ENCODE measurements at places on chromosomes 11 and 22. TPM values are rescaled to one million over a fixed set of nuclear protein-coding genes. Genes with fewer than 3 reads are reported as not detected.

DNA sequence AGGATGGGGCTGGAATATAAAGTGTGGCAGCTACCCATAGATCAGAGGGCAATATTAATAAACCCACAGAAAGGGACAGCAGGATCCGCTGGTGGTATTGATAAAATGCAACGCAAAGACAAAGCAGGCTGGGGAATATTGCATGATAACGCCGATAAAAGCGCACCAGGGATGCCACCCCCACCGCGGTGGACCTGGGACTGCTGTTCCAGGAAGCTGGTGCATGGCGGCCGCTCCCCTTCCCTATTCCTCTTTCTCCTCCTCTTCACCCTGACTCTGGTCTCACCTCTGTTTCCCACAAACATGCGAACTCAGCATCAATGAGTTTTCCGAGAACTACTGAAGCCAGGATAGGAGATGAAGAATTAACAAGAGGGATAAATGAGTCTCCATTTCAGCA is 20.2 kb downstream of the SPATA19 start:
- H3K4me1 ChIP-seq = no peaks in the 10 kb centered on the region
- H3K27ac ChIP-seq = no peak overlapping the region
- DNase-seq = no peak
- no peaks in the 10 kb centered on the region for H3K27me3 ChIP-seq
- H3K36me3 ChIP-seq = no peaks in the 10 kb centered on the region

GRCh38 chr11:73380331-73380730 is 4.1 kb downstream of the RELT start:
- H3K4me3 ChIP-seq = no peak overlapping the region
- no peaks in the 10 kb centered on the region for H3K27me3 ChIP-seq
- H3K4me1 ChIP-seq = no peaks in the 10 kb centered on the region
- no peaks in the 10 kb centered on the region for H3K36me3 ChIP-seq
- H3K27ac ChIP-seq = no peak overlapping the region

DNA sequence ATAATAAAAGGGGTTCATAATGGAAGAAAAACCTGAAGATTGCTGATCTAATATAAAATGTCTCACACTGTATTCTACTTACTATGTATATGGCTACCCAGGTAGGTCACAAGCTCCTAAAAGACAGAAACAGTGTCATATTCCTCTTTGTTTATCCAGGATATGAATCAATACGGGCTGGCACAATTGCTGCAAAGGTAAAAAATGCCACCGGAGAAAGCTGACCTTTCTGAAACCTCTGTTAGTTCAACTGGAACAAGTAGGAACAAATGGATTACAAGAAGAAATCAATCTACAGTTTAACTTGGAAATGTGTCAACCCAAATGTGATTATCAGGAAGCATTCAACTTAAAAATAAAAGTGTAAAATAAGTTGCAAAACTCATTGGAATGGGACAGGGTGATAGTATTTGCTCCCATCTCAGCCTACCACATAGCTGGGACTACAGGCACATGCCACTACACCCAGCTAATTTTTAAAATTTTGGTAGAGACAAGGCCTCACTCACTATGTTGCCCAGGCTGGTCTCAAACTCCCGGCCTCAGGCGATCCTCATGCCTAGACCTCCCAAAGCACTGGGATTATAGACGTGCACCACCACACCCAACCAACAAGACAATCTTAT is 27.6 kb downstream of the SLC35F2 start:
- no peak overlapping the region for H3K27ac ChIP-seq
- H3K36me3 ChIP-seq = no peaks in the 10 kb centered on the region
- H3K4me1 ChIP-seq = no peaks in the 10 kb centered on the region
- no peak for DNase-seq

DNA sequence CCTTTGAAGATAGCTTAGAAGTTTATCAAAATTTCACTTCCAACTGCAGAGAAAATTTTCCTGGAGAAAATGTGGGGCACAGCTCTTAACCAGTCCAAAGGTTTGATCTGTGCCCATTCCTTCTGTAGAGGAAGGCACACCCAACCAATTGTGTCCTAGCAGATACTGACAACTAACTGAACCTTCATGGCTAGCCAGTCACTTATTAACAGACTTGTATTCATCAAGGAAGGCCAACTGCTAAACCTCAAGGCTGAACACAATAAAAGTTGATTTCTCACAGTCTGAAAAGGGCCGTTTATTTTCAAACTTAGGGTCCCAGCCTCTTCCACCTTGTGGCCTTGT is 19.5 kb downstream of the SYT13 start:
- H3K36me3 ChIP-seq = no peaks in the 10 kb centered on the region
- DNase-seq = no peak
- H3K27ac ChIP-seq = peak overlapping the region; percentile 19
- no peaks in the 10 kb centered on the region for H3K27me3 ChIP-seq
- H3K4me1 ChIP-seq = no peaks in the 10 kb centered on the region

DNA sequence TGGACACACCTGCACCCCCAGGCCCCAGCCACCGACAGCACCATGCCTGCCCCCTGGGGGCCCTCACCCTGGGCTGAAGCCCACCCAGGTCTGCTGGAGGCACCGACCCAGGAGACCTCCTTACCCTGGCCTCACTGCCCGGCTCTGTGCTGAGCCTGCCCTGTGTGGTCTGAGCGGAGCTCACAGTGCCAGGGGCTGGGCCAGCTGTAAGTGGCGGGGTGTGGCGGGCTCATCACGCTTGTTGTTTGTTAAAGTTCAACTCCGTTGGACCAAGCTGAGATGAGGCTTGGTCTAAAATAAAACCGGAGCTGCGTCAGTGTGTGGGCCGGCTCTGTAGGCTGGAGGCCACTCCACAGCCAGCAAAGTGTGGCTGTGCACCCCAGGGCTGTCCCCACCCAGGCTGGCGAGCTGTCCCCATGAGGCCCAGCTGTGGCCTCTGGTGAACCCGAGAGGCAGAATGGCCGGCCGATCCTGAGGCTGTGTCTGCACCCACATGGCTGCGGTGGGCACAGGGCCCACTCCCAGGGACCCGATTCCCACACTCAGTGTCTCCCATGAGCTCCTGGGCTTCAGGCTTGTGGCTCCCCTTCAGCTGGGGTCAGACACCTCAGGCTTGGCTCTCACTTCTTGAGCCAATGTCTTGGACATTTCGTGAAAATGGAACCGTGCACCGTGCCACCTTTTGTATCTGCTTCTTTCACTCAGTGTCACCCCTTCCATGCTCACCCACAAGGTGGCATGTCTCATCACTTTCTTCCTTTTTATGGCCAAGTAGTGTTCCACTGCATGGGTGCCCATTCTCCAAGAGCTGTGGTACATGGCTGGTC is 137.9 kb downstream of the CTTN start:
- H3K36me3 ChIP-seq = no peaks in the 10 kb centered on the region
- no peak overlapping the region for H3K4me3 ChIP-seq
- DNase-seq = no peak
- no peaks in the 10 kb centered on the region for H3K4me1 ChIP-seq
- H3K27ac ChIP-seq = no peak overlapping the region

- H3K27me3 ChIP-seq = no peaks in the 10 kb centered on the region
- no peak overlapping the region for H3K27ac ChIP-seq
- no peak for DNase-seq
- peak overlapping the region; percentile 27 for H3K4me3 ChIP-seq
- no peaks in the 10 kb centered on the region for H3K36me3 ChIP-seq
These were observed 653 bp downstream of the GRK3 start for GRCh38 chr22:25564979-25565677.

The TCN1 gene
- not detected for total RNA-seq

The KCNE3 gene
- 6.3 TPM for total RNA-seq

DNA sequence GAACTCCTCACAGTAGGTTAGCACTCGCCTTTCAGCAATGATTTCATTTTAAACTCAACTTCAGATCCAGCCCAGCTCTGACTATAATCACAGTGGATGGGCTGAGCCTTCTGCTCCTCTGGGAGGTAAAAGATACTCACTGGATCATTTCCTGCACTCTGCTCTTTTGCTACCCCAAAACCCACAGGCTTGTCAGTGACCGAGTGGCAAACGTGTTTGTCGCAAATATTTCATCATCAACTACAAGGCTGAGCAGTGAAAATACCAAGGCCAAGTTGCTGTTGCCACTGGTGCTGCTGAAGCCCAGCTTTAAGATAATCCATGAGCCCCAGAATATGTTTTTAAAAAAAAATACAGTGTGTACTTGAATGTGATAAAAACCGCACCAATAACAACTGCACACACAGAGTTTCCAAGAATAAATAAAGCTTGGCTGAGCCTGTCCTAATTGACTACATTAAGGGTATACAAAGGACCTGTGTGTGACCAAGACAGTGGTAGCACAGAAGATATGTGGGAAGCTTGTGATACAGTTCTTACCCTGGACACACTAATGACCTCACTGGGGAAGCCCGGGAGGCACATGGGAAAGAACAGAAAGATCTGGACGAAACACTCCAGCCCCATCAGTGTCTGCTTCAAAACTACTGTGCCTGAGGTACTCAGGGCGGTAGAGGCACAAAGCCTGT is 41.3 kb downstream of the ABTB2 start:
- no peaks in the 10 kb centered on the region for H3K36me3 ChIP-seq
- no peaks in the 10 kb centered on the region for H3K27me3 ChIP-seq
- H3K27ac ChIP-seq = no peak overlapping the region
- no peak overlapping the region for H3K4me3 ChIP-seq
- DNase-seq = no peak
- H3K4me1 ChIP-seq = no peaks in the 10 kb centered on the region

DNA sequence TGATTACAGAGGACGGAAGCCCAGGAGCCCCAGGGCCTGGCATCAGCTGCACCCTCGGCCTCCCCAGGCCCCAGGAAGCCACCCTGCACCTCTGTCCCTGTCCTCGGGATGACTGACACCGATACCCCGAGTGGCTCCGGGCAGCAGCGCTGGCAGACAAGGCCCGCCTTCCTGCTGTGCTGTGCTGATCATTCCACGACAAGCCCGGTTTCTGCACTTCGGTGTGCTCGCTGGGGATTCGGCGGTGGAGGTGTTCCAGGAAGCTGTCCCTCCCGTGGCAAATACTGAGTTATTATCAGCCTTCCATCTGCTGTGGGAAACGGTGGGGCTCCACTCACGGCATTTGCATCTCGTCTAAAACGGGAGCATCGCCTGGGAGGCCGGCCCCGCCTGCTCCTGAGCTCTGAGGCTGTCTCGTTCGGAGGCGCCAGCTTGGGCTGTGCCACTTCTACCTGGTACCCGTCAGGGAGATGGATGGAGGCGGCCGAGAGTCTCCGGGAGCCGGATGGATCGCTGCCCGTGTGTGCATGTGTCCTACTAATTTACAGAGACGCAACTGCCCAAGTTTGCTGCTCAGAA is 506.1 kb downstream of the BRD1 start:
- DNase-seq = no peak
- H3K27me3 ChIP-seq = no peaks in the 10 kb centered on the region
- no peaks in the 10 kb centered on the region for H3K36me3 ChIP-seq
- H3K4me1 ChIP-seq = no peaks in the 10 kb centered on the region

DNA sequence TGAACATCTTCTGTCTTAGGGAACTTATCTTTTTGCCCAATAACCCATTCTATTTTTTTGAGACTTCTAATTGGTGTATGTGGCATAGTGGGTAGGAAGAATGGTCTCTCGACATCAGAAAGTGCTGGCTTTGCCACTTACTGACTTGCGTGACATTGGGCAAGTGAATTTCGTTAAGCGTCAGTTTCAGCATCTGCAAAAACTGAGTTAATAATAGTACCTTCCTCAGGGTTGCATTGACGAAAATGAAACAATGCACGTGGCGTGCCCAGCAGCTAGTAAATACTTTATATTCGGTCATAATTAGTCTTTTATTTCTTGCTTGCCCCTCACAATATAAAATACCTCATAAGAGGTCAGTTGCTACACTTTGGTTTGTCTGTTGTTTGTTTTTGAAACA is 12.5 kb upstream of the GRIK4 start:
- DNase-seq = no peak
- no peaks in the 10 kb centered on the region for H3K27me3 ChIP-seq
- H3K36me3 ChIP-seq = no peaks in the 10 kb centered on the region
- no peaks in the 10 kb centered on the region for H3K4me1 ChIP-seq
- no peak overlapping the region for H3K27ac ChIP-seq
- H3K4me3 ChIP-seq = no peak overlapping the region

GRCh38 chr11:46524201-46524770 is 69.5 kb downstream of the AMBRA1 start:
- no peak overlapping the region for H3K27ac ChIP-seq
- peaks cover 3% of the 10 kb centered on the region for H3K4me1 ChIP-seq
- no peak overlapping the region for H3K4me3 ChIP-seq
- no peaks in the 10 kb centered on the region for H3K27me3 ChIP-seq

- H3K27me3 ChIP-seq = peaks cover 24% of the 10 kb centered on the region
- no peaks in the 10 kb centered on the region for H3K36me3 ChIP-seq
- no peaks in the 10 kb centered on the region for H3K4me1 ChIP-seq
- H3K27ac ChIP-seq = no peak overlapping the region
- H3K4me3 ChIP-seq = no peak overlapping the region
- no peak for DNase-seq
These were observed 25.0 kb downstream of the IGLL1 start for GRCh38 chr22:23555118-23555517.

The OR6A2 gene
- not detected for total RNA-seq

DNA sequence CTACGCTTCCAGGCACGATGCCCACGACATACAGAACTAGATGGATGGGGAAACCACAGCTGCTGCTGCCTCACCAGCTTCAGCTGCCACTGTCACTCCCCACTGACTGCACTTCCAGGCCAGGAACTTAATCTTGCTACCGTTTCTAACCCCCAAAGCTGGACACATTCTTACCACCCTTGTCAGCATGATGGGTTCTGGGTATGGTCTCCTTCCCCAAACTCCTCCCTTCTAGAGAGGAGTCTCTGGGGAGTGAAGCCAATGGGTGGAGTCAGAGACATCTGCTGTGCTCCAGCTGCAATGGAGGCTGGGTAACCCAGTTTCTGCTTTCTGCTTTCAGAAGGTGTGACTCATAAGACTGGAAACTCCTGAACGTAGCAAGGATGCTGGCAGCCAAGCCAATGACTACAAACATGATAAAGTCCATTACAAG is 87.0 kb upstream of the THY1 start:
- H3K27me3 ChIP-seq = peaks cover 22% of the 10 kb centered on the region
- no peaks in the 10 kb centered on the region for H3K4me1 ChIP-seq
- H3K4me3 ChIP-seq = no peak overlapping the region
- H3K36me3 ChIP-seq = no peaks in the 10 kb centered on the region
- DNase-seq = no peak
- H3K27ac ChIP-seq = no peak overlapping the region

DNA sequence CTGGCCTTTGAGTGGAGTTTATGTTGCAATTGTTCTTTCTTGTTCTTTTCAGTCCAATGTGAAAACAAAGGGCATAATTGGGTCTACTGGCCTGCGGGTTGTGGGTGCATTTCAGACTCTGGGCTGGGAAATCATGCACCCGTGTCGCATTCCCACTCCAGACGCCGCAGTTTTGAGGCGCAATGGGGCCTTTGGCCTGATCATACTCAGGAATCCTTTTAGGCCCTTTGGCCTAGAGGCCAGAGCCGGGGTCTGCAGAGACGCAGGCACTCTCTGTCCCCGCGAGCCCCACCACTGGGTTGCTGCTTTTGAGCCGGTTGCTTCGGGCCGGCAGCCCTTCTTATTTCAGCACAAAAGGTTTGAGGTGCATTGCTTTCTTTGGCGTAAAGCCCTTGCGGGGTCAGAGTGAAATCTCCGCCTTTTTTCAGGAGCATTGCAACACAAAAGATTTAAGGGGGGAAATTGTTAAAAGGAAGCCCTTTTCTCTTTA is 48.4 kb upstream of the DBX1 start:
- no peaks in the 10 kb centered on the region for H3K4me1 ChIP-seq
- no peak for DNase-seq
- H3K36me3 ChIP-seq = no peaks in the 10 kb centered on the region
- peaks cover 41% of the 10 kb centered on the region for H3K27me3 ChIP-seq

The SLC5A12 gene
- total RNA-seq = 0.44 TPM
